AML-193 (cell line): ENCODE measurements at places on chromosomes 2 and 18.

DNA sequence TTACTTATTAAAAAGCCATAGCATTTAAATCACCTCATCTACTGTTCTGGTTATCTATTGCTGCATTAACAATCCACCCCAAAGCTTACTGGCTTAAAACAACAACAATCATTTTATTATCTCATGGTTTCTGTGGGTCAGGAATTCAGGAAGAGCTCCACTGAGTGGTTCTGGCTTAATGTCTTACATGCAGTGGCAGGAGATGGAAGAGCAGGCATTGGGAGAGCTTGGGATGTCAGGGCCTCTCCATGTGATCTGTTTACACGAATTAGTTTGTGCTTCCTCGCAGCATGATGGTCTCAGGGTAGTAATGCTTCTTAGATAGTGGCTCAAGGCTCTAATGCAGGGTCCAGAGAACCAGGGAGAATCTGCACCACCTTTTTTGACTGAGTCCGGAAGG, 14.4 kb upstream of the REL start:
- no peak for DNase-seq

- DNase-seq, result no peak
These were observed 141.3 kb upstream of the ID2 start for GRCh38 chr2:8540552-8541055.

DNA sequence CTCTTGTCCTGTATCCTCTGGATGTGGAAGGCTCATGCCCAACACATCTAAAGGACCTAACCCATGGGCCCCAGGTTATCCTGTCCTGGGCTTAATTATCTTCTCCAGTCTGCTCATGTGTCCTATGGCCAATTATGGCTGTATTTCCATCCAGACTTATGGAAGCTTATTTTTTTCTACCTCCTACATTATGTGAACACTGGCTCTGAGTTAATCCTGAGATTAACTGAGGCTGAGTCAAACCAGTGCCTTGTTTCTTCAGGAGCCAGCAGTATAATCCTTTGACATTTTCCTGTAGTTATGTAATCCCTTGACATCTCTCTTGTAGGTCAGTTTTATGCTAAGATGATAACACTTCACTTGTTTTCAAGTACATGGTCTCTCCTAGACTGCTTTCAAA, 213.6 kb downstream of the PMAIP1 start:
- DNase-seq, result no peak

DNA sequence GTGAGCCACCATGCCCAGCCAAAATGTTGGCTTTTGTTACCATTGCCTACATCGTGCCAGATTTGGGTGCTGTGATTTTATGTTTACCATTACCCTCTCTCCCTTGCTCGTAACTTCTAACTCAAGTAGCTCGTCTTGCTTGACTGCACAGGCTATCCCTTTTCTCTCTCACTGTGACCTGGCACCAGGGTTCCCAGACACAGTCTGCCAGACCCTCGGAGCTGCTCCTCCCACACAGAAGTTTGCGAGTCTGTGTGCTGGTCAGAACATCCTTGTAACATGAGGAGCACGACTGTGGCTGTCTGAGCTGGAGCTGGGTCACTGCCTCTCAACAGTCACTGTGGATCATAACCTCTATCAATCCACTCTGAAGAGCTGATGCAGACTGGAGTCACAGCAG, 152.5 kb upstream of the ACKR3 start:
- no peak for DNase-seq

GRCh38 chr2:194270648-194271047, 1386.4 kb upstream of the SLC39A10 start:
- DNase-seq, result no peak

- no peak for DNase-seq
These were observed 75.9 kb downstream of the PTGR3 start for GRCh38 chr18:75132931-75133525.

- no peak for DNase-seq
These were observed 925.7 kb downstream of the EPHA4 start for GRCh38 chr2:220646424-220646823.

DNA sequence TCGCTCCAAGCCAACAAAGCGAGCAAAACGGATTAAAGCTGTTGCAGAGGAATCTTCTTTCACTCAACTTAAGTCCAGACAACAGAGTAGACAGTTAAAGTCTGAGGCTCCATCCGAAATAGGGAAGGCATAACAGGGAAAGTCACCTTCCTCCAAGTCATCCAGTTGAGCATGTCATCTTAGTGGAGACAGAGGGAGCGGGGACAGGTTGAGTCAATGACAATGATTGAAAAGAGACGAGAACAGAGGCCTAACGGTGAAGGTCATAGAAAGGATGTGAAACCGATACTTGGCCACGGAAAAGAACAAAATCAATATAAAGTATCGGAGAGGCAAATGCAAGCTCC, 455 bp downstream of the C18orf32 start:
- no peak for DNase-seq

DNA sequence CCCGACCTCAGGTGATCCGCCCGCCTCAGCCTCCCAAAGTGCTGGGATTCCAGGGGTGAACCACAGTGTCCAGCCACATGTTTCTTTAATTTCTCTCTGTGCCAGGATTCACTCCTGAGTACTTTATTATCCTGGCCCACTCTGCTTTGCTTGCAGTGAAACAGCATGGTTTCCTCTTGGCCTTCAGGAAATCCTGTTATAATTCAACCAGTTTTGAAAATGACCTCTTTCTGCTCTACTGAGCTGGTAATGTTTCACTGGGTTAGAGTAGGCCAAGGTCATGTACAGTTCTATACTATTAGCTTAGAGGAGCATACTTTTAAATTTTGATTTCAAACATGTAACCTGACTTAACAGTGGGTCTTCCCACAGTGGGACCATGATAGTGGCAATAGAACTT, 90.6 kb upstream of the PELI1 start:
- no peak for DNase-seq

- no peak for DNase-seq
These were observed 104.6 kb downstream of the ACKR3 start for GRCh38 chr2:236674238-236674637.

GRCh38 chr2:238119756-238120462, 18.6 kb upstream of the KLHL30 start:
- DNase-seq, result no peak

DNA sequence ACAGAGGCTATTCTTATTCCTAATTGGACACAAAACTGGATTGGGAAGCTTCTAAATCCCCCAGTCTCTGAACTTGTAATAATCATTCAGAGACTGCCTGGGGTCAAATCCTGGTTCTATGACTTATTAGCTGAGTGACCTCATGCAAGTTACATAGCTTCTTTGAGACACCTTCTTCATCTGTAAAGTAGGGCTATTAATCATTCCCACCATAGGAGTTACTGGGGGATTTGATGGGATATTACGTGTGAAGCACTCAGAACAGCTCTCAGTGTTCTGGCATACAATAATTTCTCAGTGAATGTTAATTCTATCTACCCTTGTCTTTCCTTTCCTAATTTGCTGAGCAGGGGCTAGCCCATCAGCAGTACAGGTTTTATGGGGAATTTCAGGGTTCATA, 256.7 kb upstream of the TNP1 start:
- DNase-seq, result no peak

DNA sequence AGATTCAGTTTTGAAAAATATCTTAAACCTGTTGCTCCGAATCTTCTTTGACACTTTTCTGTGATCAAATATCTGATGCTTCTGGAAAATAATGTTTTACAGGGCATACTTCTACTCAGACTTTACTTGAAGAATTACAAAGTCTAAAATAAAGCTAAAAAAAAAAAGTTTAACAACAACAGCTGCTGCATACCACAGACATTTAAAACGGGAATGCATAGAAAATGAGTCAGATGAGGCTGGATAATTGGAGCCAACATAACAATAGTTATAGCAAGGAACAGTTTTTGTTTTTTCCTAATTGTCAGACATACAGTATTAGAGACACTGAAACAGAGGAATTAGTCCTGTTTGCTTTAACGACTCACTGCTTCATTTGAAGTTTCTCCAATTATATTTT, 1090.2 kb downstream of the SUCLG1 start:
- DNase-seq, result no peak

DNA sequence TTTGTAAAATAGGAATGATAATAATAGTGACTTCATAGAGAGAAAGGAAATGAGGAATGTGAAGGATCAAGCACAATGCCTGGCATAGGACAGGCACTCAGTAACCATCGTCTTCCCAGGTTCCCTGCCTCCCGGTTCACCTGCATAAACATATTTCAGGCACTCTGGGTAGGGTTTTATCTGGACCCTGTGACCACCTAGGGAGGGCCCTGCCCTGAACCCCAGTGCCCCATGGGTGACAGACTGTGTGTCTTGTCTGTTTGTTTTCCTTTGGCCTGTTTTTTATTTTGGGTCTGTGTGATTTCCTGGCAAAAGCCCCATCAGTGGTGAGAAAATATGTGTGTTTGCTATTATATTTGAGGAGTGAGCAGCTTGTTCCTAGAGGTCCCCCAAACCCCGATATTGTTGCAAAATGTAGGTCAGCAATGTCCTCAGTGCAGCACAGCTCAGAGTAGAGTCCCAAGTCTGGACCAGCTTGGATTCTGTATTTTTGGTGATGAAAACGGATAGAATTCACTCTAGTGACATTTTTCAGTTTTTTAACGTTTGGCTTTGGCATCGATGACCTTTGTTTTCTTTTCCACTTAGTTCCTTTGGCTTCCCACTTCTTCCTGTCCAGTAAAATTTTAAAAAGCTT, 9.6 kb upstream of the NT5C1B start:
- no peak for DNase-seq

DNA sequence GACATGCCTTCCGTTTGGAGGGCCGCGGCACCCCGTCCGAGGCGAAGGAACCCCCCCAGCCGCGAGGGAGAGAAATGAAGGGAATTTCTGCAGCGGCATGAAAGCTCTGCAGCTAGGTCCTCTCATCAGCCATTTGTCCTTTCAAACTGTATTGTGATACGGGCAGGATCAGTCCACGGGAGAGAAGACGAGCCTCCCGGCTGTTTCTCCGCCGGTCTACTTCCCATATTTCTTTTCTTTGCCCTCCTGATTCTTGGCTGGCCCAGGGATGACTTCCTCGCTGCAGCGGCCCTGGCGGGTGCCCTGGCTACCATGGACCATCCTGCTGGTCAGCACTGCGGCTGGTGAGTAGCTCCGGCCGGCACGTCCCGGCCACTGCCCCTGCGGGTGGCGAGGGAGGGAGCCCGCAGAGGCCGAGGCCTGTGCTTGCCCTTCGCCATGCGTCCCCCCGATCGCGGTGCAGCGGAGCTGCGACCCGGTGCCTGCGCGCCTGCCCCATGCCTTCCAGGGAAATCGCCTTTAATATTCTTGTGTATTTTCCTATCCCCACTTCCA, 1.2 kb downstream of the BMPR2 start:
- DNase-seq, result no peak

GRCh38 chr2:220628252-220628651, 943.9 kb downstream of the EPHA4 start:
- DNase-seq, result no peak

DNA sequence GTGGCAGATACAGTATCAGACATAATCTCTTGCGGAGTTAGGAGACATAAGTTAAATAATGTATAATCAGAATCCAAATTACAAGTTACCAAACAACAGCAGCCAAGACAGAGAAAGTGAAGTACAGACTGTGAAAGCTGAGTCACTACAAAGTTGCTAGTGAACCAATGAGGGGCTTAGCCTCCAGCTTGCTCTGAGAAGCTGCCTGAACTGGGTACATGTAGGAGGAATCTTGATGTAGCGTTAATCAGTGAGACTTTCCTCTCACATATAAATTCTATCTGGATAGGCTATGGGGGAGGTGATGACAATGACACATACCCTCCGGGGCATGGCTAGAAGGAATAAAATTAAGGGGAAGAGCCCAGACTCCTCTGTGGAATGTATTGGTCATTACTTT, 1234.3 kb upstream of the DDX18 start:
- no peak for DNase-seq

DNA sequence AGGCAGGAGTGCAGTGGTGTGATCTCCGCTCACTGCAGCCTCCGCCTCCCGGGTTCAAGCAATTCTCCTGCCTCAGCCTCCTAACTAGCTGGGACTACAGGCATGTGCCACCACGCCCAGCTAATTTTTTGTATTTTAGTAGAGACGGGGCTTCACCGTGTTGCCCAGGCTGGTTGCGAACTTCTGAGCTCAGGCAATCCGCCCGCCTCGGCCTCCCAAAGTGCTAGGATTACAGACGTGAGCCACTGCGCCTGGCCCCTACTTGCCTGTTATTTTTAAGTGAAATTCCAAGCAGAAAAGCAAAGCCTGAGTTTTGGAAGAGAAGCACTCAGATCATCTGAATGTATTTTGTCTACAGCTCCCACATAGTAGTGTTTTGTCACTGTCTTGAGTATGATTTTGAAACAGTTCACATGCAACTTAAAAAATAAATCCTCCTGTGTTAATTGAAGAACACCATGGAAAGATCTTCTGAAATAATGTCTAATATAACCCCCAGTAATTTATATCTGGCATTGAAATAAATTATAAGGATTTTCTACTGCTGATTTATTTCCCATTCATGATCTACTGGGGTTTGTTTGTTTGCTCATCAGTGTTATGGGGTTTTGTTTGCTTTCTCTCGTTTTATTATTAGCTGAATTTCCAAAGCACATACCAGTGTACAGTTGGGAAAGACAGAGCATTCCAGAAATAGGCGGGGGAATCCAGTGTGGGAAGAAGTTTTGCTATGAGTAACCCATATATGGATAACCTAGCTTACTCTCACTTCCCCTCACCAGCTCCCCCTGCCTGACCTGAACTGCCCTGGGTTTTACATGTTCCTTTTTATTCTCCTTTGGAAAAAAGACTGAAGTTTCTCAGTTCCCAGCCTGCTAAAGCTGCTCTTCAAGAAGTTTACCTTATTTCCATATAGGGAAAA, 80.1 kb upstream of the MAP3K20 start:
- no peak for DNase-seq

GRCh38 chr18:26497866-26498265, 50.5 kb downstream of the KCTD1 start:
- no peak for DNase-seq

DNA sequence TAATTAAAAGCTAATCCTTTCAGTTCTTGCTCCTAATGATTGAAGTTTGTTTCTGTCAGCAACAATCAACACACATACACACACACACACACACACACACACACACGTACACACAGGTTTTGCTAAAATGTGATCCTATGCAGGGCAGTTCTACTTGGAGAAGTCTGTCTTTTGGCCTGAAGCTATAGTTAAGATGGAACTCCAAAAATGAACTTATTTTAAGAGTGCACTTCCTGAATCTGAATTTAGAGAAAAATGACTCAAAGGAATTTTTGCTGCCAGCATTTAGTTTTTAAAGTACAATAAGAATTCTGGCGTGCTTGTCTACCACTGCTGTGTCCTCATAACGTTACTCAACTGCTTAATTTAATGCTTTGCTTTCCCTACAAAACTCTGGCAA, 6.6 kb downstream of the GALNT5 start:
- no peak for DNase-seq

DNA sequence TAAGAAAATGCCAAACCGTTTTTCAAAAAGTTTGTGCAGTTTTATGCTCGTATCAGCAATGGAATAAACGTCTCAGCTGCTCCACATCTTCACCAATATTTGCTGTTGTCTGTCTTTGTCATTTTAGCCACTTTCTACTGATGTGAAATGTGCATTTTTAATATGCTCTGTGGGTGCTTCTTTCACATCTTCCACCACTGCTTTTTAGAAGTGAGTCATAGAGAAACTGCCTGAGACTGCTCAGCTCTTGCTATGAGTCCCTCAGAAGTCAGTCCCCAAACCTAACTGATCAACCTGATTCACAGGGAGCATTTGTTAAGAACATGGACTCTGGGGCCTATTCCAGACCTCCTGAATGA, 41.0 kb upstream of the EPC2 start:
- DNase-seq, result no peak

GRCh38 chr18:58609536-58609993, 19.3 kb downstream of the ALPK2 start:
- DNase-seq, result no peak

- no peak for DNase-seq
These were observed at the start of gene SPIRE1 for GRCh38 chr18:12657684-12658425. Gene SPIRE1, minus strand, starts transcription at chr18:12658107. Its CDS starts 241 bp downstream, at chr18:12657866.
